GM12892 (cell line): ENCODE measurements at places on chromosomes 1 and 21.

DNA sequence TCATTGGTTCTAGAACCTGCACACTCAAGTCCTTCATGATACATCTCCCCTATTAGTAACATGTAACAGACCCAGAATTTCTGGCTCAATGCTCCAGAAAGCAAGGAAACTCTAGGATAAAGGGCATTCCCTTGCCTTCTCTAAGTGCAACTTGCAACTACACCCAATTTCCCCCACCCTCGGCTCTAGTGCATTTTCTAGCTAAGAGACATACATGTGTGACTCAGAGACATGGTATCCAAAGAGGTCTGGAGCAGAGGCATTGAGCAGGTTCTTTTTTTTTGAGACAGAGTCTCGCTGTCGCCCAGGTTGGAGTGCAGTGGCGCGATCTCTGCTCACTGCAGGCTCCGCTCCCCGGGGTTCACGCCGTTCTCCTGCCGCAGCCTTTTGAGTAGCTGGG, 132.9 kb downstream of the ZC3H11B start:
- DNase-seq = no peak

DNA sequence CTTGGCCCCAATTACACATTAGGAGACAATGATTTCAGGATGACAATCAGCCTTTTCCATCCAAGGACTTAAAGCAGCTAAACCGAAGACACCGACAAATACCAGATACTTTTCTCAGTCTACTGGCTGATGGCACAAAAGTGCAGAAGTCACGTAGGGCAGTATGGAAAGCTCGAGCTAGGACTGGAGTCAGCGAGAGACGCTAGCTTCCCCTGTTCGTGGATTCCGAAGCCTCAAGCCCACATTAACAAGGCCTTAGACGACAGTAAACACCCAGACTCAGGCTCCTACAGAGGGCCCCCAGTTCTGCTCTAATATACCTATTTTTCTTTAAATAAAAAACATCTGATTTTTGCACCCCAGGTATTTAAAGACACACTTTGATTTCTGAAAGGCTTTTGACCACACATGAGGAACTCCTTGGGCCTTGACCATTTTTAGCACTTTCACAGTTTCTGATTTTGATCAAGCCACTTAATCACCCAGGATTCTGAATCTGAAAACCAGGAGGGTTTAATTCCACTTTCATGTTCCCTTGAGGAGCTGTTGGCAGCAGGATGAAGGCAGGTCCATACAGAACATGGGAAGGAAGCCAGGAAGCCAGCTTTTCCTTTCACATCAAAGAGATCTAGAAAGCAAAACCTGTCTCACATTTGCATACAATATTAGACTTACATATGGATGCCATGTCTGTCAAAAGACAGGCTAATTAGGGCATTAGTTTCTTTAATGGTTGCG, 204.1 kb downstream of the GABPA start:
- DNase-seq = no peak

GRCh38 chr1:224727351-224728289, 111.5 kb downstream of the CNIH3 start:
- no peak for DNase-seq

DNA sequence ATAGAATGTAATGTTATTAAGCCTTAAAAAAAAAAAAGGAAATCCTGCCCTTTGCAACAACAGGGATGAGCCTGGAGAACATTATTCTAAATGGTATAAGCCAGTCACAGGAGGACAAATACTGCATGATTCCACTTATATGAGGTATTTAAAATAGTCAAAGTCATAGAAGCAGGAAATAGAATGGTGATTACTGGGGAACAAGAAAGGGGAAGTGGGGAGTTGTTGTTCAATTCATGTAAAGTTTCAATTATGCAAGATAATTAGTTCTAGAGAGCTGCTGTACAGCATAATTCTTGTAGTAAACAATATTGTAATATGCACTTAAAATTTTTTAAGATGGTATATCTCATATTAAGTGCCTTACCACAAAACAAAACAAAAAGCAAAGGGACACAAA, 13.2 kb downstream of the FCER1A start:
- no peak for DNase-seq

GRCh38 chr1:4161366-4162006, 261.4 kb upstream of the C1orf174 start:
- DNase-seq = no peak

GRCh38 chr1:205812271-205812877, 624 bp downstream of the SLC41A1 start:
- no peak for DNase-seq

DNA sequence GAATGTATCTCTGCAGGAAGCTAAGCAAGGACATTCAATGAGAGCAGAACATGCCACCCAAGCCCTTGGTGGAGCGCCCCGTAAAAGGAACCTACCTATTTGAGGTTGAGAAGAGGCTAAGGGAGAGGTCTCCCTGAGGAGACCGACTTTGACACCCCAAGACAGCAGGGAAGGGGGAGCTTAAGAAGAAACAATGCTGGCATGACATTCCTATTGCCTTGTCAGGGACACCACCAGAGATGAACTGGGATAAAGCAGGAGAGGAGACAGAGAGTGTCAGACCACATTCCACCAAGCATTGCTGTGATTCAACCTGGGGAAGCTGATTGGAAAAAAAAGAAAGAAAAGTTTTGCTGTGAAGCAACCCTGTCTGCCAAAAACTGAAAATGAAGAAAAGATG, 13.3 kb upstream of the S100A2 start:
- no peak for DNase-seq

- DNase-seq = no peak
These were observed 81.2 kb upstream of the TMPRSS2 start for GRCh38 chr21:41589131-41589530.

GRCh38 chr21:38081708-38082107, 165.5 kb upstream of the KCNJ6 start:
- DNase-seq = no peak

DNA sequence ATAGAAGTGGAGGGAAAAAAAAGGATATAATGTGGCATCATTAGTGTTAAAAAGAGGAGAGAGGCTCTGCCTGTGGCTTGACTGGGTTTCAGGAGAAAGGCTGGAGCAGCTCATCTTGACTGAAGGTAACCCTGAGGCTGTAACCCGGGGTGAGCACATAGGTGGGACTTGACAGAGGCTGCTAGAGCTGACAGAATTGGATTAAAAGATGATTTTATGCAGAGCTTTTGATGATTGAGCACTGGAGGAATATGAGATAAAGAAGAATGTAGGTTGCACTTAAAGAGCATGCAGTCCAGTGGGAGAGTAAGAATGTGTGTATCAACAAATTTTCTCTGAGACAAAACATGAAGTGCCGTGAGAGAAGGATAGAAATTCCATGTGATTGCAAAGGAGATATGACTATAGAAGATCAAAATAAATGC, 17.3 kb downstream of the LAMC1 start:
- no peak for DNase-seq

DNA sequence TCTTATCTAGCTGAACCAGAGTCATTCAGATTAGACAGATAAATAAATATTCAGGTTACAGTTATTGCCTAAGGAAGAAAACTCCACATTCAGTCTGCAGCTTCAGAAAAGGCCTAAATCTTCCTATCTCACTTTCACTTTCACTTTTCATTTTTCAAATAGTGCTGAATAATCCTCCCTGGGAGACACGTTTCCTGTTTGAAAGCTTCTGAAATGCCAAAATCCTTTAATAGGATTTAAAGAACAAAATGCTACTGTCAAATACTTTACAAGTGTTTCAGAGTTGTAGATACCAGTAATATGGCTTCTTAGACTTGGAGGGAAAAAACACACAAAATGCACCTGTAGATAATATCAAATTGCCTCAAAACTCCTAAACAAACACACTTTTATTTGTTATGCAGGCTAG, 3.9 kb downstream of the PSMB2 start:
- peak; percentile 15 for DNase-seq

DNA sequence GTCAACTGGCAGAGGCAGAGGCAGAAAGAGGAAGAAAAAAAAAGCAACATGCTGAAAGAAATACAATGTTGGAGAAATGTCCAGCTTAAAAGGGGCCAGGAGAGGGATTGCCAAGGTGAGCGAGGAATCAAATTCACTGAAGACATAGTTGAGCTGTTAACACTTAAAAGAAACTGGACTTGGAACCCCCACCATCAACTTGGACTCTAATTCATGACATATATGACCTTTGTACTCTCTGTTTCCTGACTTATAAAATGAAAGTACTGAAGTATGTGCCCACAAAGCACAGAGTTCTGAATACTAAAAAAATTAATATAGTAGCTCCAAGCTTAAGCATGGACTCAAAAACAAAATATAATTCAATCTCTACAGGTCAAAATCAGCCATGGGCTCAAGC, 16.1 kb downstream of the PRR9 start:
- no peak for DNase-seq

DNA sequence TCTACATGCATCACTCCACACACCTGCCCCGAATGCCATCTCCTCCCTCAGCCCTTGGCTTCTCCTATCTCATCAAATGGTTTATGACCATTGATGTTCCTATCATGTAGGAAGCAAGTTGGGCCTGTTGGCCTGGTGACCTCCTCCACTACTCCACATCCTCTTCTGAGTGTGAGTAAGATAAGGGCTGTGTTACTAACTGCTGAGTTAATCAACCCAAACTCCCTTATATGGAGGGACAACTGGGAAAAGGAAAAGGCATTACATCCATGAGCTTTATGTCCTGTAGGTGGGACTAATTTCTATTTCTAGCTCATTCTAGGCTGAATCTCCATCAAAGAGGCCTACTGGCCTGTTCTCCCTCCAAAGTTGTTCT, 57.6 kb downstream of the WLS start:
- DNase-seq = no peak

GRCh38 chr21:44088401-44088780, 18.8 kb upstream of the PWP2 start:
- DNase-seq = no peak

- no peak for DNase-seq
These were observed 804.6 kb upstream of the CXADR start for GRCh38 chr21:16708101-16708835.

DNA sequence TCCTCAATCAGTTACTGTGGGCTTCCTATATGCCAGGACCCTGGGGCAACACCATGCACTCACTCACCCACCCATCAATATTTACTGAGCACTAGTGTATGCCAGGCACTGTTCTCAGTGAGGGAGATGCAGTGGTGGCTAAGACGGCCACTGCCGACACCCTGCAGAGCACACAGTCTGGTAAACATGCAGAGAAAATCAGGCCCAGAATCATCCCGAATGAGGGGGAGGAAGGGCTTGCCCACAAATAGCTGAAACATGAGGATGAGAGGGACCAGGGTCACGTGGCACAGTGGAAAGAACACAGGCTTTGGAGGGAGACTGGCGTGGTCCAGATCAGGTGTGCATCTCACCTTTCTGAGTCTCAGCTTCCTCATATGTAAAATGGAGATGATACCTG, 89.2 kb upstream of the IGSF21 start:
- no peak for DNase-seq

- DNase-seq = no peak
These were observed 317.6 kb downstream of the DPYD start for GRCh38 chr1:97603218-97603617.

DNA sequence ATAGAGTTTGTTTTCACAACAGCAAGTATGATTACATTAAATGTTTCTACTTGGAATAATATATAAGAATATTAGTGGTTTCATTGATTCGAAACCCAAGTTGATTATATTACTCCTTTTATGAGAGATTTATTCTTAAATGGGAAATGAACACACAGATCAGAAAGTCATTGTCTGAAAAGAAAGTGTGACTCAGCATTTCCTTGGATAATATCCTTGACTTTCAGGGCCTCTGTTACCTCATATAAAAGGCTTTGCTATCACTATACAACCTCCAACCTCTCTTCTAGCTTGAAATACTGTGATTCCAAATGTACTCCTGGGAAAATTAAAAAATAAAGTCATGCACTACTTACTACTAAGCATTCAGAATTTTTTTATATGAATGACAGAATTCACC, 295.3 kb upstream of the LYPLAL1 start:
- no peak for DNase-seq

DNA sequence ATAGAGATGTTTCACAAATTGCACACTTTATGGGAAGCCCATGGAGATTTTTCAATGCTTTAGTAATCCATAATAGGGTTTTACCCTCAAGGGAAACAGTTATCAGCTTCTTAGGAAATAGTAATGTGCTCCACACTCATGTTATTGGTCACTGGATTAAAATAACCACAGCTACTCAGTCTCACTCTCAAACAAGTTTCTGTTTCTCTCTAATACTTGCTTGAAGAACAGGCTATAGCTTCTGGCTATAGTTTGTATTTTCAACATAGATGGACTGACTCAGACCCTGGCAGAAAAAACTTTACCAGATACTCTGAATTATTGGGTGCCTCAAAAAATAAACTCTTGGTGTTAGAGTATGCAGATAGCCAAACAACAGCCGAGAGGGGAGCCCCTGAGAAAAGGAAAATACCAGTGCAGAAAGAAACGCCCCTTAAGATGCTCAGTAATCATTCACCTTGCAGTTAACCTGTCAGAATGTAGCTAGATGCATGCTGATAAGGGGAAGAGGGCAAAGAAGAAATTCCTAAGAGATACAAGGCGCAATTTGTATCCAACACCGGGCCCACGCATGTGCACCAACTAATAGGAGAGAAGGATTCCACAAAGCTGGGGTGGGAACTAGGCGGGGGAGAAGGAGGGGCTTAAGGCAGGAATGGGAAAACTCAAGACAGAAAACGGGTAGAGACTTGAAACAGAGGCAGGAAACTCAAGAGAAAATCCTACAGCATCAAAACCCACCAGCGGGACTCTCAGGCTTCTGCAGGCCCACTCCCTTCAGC, 30.4 kb upstream of the PDE4B start:
- DNase-seq = no peak

DNA sequence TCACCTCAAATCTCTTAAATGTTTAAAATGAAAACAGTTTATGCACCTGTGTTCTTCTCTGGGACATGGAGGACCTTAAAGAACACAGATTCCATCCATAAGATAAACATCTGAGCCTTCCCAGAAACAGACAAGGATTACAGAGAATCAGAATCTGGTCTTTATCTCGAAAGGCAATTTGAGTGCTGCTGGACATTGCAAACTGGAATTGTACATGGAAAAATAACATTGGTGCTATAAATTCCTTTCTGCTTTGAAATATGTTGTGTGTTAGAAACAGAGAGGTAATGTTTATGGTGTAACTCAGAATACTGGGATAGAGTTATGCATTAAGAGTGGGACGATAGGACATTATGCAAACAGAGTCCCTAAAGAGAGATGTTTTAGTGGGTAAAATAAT, 6.6 kb upstream of the DDR2 start:
- DNase-seq = no peak

DNA sequence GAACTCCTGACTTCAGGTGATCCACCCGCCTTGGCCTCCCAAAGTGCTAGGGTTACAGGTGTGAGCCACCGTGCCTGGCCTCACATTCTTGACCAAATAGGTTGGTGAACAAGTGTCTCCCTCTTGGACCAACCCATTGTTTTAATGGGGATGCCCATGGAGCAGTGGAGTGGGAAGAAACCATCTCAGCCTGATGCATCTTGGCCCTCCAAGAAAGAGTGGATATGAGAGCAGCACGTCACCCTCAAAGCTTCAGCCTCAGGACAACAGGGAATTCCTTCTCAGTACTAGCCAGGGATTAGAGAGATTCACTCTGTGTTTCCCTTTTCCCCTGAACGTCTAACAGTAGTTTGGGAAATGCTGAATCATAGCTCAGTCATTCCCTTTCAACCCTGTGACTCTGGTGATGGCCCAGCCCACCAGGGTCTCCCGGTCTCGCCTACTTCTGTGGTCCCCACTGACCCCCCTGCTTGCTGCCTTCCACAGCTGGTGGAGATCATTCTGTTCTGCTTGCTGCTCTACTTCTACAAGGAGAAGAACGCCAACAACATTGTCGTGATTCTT, 37.4 kb downstream of the NIPAL3 start:
- no peak for DNase-seq

- DNase-seq = no peak
These were observed 431 bp upstream of the C1orf52 start for GRCh38 chr1:85259912-85260274.
